T-helper 1 cell (primary cell): ENCODE measurements at places on chromosomes 5 and 9.
A peak's percentile ranks its signal among the peaks of the same experiment; 100 is the strongest.

- no peak for DNase-seq
Observed at GRCh38 chr9:106324591-106325280, 538.2 kb upstream of the ZNF462 start.

GRCh38 chr9:79639354-79639753, 67.6 kb downstream of the TLE4 start:
- no peak for DNase-seq

DNA sequence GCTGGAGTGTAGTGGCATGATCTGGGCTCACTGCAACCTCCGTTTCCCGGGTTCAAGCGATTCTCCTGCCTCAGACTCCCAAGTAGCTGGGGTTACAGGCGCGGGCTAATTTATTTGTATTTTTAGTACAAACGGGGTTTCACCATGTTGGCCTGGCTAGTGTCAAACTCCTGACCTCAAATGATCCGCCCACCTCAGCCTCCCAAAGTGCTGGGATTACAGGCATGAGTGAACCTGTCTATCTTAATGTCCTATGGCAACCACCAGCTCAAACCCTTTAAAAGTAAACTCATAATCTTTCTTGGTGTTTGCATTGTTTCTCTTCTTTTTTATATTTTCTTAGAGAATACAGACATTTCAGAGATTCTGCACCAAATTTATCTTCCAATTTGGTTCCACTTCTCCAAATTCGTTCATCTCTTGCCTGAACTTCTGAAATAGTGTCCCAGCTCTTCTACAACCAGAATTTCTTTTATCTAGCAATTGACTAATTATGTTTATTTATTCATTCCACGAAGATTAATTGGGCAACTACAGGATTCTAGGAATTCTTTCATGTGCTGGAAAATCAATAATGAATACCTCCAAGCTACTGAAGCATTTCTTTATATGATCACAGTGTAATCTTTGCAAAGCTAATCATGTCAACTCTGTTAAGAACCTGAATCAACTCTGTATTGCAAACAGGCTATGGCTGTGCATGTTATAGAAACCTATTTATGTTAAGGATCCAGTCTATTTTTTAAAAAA, 60.0 kb upstream of the TYRP1 start:
- no peak for DNase-seq

- DNase-seq, result no peak
Observed at GRCh38 chr5:41408676-41409443, 101.5 kb downstream of the PLCXD3 start.

DNA sequence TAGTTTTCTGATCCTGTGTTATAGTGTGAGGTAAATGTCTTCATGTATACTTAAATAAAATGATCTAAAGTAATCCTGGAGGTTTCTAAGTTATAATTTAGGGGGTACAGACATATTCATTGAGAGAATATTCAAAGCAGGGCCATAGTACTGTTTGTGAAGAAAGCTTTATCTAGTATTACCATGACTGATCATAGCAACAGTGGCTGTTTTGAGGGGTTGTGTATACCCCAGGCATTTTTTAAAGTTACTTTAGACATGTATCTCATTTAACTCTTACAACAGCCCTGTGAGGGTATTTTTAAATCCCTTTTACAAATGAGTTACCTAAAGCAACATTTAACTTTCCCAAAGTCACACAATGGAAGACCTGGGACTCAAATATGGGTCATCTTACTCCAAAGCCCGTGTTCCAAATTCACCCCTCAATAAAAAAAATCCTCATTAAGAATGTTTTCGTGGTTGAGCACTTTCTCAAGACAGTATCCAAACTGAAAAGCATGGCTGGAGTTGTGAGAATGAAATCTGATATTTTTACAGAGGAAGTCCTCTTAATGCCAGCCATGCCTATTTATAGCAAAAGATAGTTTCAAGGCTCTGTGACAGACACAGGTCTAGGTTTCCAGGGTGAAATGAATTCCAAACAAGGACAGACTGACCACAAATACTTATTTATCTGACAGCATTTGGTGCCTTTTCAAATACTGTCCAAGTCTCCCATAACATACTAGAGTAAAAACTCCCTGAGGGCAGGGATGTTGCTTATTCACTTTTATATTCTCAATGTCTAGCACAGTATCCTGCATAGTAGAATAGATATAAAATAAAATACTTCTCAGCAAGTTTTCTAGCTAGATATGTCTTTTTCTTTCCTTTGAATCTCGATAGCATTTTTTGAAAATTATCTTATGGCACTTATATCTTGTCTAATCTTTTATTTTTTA, 10.4 kb downstream of the STOM start:
- DNase-seq, result no peak

DNA sequence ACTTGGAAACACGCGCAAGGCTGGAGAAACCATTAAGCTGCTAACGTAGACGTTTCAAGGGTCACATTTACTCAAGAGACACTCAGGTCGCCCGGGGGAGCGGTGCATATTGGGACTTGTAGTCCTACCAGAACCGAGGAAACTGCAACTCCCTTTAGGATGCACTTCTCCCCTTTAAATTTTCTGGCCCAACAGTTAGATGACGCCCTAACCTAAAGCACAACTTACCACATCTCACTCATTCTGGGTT, 384 bp upstream of the DMXL1 start:
- DNase-seq, result no peak

GRCh38 chr5:73793911-73794310, 167.9 kb downstream of the ARHGEF28 start:
- DNase-seq, result no peak

DNA sequence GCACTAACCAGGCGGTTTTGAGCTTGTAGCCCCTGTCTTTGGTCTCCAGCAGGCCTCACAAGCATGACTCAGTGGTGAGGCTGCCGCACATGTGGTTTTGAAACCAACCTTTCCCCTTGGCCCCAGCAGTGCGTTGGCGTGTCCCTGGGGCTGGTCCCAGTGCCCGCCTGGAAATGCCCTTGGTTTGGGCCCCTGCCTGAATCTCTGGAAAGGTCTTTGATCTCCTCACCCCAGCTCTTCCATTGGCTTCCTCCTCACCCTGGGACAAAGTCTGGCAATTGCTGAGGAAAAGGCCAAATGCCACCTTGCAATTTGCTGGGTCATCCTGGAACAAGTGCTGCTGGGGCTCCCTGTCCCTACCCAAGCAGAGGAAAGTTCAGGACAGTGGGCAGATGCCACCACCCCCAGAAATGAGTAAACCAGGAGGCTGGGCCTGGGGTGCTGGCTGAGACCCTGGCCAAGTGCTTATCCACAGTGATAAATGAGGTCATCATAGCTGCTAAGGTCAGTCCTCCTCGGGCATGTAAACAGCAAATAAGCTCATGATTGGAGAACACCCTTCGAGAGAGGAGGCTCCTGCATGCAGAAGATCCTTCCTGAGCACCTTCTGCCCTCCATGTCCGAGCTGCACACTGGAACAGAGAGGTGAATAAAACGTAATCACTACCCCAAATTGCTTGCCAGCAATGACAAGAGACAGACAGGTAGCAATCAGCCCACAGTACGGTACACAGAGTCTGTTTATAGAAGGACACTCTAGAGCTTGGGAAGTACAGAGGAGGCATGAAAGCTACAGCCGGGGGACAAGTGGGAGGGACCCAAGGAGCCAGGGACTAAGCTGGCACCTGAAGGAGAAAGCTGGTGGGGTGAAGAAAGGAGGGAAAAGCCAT, 98.9 kb upstream of the CPEB4 start:
- no peak for DNase-seq

- no peak for DNase-seq
Observed at GRCh38 chr5:8396756-8397155, 527.8 kb downstream of the MTRR start.

- DNase-seq, result no peak
Observed at GRCh38 chr9:38638881-38639576, 18.6 kb upstream of the ANKRD18A start.

DNA sequence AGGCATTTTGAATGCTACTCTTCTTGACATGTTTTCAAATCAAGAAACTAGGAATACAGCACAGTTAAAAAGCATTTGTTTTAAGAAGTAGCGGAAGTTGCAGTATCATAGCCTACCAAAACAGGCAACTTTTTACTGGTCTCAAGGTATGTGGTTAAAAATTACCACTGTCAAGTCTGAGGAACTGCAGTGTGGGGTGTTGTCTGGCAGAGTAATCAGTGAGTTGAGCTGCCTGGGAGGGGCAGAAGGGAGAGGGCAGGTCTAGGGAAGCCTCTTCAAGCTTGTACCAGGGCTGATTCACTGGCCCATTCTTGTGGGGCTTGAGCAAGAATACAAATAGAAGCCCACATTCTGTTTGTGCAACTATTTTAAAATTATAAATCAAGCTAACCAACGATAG, 42.4 kb upstream of the SV2C start:
- no peak for DNase-seq

GRCh38 chr5:1220351-1220750, 4.8 kb upstream of the SLC6A18 start:
- DNase-seq, result no peak

DNA sequence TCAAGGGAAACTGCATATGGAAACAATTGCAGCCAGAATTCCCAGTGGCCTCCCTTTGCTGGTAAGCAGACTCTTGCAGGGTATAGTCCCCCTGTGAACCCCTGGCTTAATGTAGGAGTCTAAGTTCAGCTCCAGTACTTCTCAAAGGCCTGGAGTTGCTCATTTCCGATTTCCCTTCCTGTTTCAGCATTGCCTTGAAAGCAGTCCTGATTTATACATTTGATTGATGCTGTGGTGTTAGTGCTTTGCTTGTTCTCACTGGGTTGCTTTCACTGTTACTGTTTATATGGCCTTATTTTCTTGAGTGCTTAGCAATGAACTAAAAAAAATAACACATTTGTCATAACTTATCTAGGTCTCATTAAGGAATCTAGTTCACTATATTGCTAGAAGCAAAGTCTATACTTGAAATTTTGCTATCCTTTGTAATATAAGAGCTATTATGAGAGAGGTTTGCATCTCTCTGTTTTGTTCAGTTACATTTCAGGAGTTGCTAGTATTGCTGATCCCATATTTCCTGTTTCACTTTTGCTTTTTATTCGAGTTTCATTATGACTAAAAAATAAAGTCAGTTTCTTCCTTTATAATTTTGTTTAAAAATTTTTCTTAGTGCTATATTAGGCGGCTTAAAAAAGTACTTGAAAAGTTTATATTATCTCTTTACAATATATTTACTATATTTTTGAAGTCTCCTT, 122.4 kb upstream of the NMUR2 start:
- DNase-seq, result no peak

DNA sequence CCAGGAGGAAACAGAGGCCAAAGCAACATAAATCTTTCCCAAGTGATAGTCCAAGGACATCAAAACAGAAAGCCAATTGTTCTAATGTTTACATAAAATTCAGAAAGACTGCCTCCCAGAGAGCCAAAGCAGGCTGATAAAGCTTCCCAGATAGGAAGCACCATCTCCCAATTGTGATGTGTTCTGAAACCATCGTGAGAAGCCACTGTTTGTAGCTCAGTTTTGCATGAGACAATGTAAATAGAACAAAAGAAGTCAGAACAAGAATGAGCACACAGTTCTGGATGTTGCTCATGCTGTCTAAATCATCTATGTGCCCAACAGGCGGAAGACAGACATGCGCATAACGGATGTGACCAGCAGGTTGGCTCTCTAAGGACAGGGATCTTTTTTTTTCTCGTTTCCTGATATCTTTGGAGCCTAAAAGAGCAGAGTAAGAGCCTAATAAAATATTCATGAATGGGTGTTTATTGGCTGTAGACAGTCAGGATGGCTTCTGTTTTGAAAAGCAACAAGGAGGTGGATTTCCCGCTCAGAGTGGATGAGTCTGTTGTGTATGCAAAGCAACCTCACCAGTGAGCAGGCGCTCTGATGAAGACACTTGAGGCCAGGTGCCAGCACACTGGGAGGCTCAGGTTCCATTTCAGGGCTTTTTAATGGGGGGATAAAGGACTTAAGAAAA, 113.6 kb downstream of the GNA14 start:
- no peak for DNase-seq

- no peak for DNase-seq
Observed at GRCh38 chr9:126700296-126700695, 86.6 kb downstream of the LMX1B start.

GRCh38 chr9:14485366-14485765, 171.4 kb upstream of the NFIB start:
- no peak for DNase-seq

GRCh38 chr5:140588311-140589070, 23.9 kb downstream of the SLC35A4 start:
- DNase-seq, result no peak

GRCh38 chr9:134025606-134026541, 593 bp downstream of the BRD3OS start:
- peak; percentile 48 for DNase-seq

DNA sequence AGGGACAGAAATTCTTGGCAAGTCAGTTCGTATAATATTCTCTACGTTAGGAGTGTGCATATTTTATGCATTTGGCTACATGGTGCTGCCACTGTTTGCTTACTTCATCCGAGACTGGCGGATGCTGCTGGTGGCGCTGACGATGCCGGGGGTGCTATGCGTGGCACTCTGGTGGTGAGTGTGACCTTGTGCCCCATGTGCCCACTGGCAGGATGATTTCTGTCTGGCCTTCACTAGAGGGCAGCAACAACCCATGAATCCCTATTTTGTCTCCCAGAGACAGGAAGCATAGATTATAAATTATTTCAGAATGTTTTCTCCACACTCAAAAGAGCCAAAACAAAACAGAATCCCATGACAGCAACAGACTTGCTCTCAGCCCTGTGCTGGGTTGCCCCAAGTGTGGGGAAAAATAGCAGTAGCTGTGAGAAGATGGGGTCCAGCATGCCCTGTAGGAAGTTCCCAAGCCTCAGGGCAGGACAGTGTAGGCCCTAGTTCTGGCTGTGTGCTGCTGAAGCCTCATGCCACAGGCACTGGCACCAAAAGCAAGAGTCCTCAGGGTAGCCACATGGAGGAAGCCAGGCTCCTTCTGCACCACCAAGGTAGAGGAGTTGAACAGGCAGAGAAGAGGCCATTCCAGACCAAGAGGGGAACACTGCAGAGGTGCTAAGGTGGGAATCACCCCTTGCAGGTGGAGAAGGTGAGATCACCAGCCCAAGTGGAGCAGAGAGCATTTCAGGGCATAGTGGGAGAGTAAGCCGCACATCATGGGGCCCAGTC, 16.0 kb downstream of the SLC22A5 start:
- DNase-seq, result peak; percentile 55

DNA sequence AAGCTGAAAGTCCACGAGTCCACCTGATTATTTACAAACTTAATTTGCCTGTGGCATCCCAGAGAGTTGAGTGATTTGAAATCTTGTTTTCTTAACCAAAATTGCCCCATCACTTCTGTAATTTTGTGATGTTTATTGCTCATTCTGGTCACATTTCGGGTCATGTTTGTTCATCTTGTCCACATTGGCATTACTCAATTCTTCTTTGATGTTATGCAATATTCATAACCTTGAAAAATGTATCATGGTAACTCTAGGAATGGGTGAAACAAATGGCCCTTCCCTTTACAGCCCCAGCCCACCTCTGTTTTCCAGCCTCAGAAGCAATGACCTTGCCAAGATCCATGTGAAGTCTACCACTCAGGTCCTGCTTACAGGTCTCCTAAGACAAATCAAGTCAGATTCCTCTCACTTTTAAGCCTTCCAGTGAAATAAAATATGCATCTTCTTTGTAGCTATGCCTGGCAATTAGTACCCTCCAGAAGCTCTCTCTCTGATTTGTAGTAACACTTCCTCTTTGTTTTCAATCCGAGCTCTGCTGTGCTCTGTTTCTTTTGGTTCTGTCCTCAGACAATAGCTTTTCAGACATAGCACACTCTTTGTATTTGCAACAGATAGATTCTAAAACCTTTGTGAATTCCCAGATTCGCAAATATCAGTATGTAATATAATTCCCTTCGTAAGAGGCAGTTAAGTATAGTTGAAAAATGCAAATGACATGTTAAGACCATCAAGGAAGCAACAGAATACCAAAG, 330.3 kb upstream of the IRX1 start:
- no peak for DNase-seq

GRCh38 chr9:112750764-112751055, 150 bp downstream of the SNX30 start:
- no peak for DNase-seq
